CD4-positive, alpha-beta T cell treated with Interleukin-1 beta for 1 hour (primary cell): ENCODE measurements at places on chromosomes 2 and 18.
A peak's percentile ranks its signal among the peaks of the same experiment; 100 is the strongest.

GRCh38 chr2:51706220-51706619 lies 674.3 kb upstream of the NRXN1 start:
- no peak for DNase-seq

DNA sequence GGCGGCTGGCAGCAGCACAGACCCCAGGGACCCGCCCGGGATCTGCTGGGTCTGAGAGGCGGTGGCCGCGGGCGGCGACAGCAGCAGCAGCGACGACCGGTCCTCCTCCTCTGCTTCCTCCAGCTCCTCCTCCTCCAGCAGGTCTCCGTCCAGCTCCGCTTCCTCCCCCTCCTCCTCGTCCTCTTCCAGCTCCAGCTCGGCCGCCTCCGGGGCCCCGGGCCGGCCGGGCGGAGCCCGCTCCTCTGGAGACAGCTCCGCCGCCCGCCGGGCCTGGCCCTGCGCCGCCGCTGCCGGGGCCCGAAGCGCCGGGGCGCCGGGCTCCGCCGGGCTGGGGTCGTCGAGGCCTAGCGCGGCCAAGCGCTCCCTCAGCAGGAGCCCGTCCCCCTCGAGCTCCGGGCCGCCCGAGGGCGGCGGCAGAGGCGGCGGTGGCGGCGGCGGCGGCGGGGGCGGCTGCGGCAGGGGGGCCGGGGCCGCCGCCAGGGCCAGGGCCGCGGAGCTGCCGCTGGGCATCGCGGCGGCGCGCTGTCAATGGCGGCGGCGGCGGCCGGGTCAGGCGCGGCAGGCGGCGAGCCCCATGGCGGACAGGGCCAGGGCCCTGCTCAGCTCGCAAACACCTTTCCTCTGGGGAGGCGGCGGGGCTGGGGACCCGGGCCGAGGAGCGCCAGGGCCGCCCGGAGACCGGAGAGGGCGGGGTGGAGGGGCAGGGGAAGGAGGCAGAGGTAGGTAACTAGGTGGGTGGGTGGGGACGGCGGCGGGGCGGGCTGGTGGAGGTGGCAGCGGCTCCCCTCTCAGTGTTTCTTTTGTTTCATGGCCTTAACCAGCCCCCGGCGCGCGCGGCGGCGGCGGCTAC lies 445 bp downstream of the MEX3C start:
- DNase-seq, result no peak

DNA sequence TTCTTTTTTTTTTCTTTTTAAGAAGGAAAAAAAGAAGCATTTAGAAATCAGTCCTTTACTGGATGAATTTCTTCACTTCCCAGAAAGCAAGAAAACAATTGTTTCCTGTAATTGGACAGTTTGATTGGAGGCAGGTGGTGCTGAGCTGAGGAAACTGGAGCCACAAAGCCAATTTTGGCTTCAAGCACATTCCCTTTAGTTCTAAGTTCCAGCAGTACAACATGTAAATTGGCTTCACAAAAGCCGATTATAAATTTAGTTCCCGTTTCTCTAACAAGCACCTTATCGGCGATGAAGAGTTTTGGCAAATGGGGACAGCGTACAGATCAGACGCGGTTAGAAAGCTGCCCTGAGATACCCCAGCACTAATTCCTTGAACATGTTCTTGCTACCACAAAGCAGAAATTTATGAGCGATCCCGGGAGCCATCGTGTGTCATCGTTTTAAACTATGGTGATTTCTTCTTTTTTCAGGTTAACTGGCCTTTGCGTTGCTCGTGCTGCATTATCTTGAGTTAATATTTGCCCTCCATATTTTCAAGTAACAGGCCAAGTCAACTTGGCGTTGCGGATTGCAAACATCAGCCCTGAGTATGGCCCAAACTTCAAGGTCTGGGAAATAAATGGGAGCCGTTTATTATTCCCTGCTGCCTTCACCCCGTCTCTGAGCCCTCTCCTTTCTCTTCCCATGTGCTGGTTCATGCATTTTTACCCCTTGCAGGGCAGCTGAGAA lies 190.4 kb upstream of the ID2 start:
- DNase-seq, result no peak

DNA sequence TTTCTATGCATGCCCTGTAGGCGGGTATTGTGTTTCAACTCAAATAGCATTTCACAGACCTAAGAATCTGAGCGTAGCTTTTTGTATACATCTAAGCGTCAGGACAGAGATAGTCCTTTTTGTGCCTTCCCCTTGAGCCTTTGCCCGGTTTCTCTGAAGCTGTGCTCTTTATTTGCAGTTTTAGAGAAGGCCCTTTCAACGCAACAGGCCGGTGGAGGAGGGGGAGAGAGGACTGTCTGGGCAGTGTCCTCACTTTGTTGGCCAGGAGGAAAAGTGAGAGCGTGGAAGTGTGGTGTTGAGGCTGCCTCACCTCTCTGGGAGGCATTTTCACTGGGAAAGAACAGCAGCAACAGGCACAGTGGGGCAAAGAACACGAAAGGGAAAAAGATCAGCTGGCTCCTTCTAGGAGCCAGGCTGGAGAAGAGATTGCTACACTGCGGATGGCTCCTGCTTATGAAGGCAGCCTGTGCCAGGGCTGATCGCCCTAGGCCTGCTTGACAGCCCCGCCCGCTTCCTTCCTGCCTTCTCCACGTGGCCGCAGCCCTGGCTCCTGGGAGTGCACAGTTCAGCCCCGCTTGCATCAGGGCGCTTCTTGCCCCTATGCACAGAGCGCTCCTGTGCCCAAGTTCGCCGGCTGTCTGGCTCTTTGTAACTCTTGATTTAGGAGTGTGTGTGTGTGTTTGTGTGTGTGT lies 195.6 kb upstream of the POU3F3 start:
- peak; percentile 49 for DNase-seq

GRCh38 chr18:36379435-36379984 lies 82.0 kb downstream of the FHOD3 start:
- no peak for DNase-seq

GRCh38 chr2:161217597-161218185 lies 57.5 kb downstream of the TANK start:
- no peak for DNase-seq

- no peak for DNase-seq
Measured at GRCh38 chr18:6396276-6396675, 18.4 kb downstream of the L3MBTL4 start.

- no peak for DNase-seq
Measured at GRCh38 chr18:24462838-24463775, 2.7 kb downstream of the HRH4 start.

GRCh38 chr2:135255208-135255607 lies 203.1 kb downstream of the RAB3GAP1 start:
- DNase-seq, result no peak

DNA sequence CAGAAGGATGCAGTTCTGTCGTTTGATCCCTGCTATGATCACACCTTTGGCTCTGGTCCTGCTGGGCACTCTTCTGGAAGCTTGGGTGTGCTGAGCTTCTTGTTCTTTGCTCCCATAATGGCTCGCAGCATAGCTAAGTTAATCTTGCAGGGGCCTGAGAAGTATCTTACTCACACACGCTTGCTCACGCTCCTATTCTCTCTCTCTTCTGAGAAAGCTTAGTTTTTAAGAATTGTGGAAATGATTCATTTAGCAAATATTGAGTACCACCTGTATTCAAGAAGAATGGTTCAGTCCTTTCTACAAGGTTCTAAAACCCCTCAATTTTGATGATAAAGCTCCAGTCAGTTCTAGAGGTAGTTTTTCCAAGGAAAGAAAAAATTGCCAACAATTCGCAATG lies 40.6 kb downstream of the XRCC5 start:
- no peak for DNase-seq

GRCh38 chr2:237593596-237594320 lies 3.2 kb upstream of the RAB17 start:
- DNase-seq, result no peak

- DNase-seq, result no peak
Measured at GRCh38 chr18:67577386-67577785, 60.9 kb upstream of the DSEL start.

DNA sequence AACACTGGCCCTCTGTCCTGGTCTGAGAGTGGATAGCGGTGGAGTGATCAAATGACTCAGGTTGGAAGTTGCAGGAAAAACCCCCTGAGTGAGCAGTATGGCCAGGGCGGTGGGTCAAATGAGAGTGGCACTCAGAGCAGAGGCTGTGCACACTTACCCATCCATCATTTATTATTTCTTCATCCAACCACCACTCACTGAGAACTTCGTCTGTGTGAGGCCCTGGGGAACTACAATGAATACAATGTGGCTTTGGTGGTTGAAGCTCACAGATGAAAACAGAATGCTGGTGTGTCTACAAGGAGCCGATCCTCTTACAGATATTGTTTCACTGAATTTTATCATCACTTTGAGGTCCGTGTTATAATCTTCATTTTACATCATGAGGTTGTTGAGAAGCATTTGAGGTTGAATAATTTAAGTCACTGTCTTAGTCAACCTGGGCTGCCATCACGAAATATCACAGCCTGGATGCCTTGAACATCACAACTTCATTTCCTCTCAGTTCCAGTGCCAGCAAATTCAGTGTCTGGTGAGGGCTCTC lies 73.4 kb upstream of the ID2 start:
- no peak for DNase-seq

- DNase-seq, result no peak
Measured at GRCh38 chr2:222272446-222273015, 26.3 kb downstream of the PAX3 start.

- no peak for DNase-seq
Measured at GRCh38 chr2:169664600-169664977, 29.6 kb downstream of the CFAP210 start.

DNA sequence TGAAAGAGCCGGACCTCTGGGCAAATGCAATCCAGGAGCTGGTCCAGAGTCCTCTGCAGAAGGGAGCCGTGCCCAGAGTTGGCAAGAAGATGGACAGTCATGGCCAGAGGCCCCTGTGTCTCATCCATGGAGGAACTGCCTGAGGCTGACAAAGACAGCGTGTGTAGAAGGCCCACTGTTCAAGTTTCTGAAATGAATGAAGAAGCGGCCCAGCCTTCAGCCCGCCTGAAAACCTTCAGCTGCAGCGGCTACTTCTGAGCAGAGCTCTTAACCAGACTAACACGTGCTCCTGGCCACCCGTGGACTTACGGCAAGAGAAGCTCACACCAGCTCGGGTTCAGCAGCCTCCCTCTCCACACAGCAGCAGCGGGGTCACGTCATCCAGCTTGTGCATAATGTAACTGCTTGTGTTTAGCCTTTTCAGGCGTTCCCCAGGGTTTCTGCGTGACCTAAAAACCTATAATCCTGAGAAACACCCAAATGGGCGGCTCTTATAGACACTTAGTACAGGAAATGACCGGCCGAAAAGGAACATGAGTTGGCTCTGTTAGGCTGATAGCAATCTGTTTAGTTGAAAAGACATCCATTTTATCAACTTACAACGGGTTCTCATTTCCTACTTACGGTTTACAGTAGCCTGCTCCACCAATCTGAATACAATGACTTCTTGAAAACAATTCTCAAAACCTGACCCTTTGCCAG lies at the start of gene FAM124B:
TSS of gene FAM124B (minus strand) at position 467 of the 702 bp plus-strand sequence. CDS start at position 128, 339 bp downstream.
- DNase-seq, result peak; percentile 59

- DNase-seq, result no peak
Measured at GRCh38 chr2:206890179-206890578, 49.1 kb upstream of the CPO start.

- no peak for DNase-seq
Measured at GRCh38 chr18:8188184-8188583, 421.1 kb upstream of the RAB12 start.

DNA sequence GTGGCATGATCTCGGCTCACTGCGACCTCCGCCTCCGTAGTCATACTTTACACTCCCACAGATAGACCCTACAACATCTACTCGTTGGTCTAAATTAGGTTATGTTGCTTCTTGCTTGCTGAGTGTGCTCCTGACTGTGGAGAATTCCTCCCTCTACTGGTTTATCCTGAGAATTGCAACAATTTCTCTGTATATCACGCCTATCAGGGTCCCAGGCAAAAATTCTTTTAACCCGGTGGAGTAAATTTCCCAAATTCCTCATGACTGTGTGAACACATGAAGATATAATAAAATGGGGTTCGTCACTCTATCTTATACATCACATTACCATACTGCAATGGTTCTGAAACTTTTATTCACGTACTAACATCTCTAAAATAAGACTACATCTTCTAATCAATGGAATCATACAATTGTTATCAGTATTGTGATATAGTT lies 156.7 kb downstream of the EVA1A start:
- DNase-seq, result peak; percentile 40

DNA sequence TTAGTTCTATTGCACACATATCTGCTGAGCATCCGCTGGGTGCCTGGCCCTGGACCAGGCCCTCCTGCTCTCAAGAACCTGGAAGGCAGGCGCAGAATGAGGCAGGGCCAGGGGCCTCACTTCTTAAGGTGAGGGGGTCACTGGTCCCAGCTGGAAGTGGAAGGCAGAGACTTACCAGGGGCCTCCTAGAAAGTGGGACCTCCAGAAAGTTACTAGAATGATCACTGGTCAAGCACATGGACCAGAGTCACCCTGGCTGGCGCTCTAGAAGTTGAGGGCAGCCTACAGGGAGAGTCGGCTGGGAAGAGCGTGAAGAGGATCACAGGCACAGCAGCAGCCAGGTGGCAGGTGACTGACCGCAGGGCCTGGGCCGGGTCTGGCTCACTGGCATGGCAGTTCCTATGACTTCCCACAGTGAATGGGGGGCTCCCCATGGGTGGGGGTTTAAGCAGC lies 26.1 kb upstream of the MAL start:
- no peak for DNase-seq

GRCh38 chr2:61423714-61424113 lies 47.2 kb downstream of the USP34 start:
- DNase-seq, result no peak

GRCh38 chr2:112317303-112318158 lies 42.1 kb downstream of the ZC3H6 start:
- DNase-seq, result no peak

- no peak for DNase-seq
Measured at GRCh38 chr2:217656316-217656715, 346.5 kb downstream of the TNS1 start.

GRCh38 chr2:196836440-196836839 lies 27.3 kb upstream of the C2orf66 start:
- DNase-seq, result no peak
